ENCODE measurements at places on chromosomes 1 and 21.

DNA sequence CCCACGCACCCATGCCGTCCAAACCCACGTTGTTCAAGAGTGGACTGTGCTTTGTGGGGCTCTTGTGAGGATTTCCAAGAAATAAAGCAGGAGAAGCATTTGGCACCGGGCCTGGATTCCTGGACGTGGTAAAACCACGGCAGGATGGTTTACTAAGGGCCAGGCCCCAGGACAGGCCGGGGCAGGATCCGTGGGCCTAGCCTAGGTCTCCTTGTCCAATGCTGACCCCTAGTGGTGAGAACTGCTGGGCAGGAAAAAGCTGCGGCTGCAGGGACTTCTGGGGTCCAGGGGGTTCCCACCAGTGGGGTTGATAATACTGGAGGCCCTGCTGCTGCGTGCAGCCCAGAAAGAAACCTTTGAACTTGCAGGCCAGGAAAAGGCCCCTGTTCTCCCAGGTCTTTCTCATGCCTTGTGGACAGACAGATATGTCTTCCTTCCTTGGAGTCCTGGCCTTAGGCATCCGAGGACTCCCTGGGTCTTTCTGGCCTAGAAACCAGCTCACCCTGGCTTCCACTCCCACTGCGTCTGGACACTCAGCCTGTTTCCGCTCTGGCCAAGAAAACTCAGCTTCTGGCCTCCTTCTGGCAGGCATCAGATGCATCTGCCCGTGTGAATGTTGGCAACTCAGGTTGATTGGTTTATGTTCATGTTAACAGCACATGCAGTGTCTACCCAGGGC, 106.9 kb upstream of the TMEM51 start:
- peak; percentile 5 for DNase-seq

DNA sequence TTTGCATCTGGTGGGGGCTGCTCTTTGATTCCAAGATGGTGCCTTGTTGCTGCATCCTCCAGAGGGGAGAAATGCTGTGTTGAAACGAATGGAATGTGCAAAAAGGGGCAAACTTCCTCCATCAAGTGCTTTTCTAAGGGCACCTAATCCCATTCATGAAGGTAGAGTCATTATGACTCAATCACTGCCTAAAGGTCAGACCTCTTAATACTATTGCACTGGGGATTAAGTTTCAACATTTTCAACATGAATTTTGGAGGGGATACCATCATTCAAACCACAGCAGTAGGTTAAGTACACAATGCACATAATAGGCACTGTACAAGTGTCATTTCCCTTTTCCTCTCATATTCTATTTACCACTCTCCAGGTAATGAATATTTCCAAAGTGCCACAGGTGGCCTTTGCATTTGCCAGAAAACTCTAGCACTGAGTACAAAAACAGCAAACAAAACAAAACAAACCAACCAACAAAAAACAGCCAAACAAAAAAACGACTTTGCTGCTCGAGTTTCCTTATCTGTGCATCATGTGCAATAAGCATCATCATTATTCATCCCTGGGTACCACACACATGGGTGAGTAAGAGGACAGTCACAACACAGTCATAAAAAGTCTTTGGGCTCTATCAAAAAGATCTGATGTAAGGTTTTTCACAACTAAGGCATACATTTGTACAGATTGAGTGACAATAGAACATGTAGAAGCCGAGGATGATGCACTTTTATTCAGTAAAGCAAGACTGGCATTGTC, 42.5 kb downstream of the IFI44 start:
- DNase-seq, result no peak

DNA sequence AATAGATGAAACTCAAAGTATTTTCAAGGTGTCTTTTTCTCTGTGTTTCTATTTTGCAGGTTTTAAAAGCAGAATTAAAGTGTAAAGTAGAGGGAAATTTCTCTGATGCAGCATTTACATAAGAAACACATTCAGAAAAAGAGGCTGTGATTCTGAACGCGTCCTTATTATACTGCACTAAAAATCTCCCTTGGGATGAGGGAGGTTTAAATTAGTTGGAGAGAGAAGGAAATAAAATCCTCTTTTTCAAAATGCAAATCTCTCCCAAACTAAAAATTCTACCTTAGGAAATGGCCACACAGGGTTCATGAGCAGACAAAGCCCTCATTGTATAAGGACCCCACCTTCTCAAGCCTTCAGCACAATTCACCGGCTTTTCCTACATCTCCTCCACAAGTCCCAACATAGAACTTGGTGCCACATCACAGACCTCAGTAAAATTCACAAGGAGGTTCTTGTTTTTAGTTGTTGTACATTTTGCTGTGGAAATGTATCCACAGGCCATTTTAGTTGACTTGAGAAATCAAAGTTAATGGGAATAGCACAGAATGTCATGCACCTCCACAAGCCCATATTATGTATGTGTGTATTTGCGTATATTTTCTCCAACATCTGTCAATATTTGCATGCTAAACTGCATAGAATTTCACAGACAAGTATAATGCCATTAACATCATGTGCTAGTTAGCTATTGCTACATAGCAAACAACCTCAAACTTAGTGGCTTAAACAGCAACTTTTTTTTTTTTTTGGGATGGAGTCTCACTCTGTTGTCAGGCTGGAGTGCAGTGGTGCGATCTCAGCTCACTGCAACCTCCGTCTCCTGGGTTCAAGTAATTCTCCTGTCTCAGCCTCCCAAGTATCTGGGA, 59.8 kb downstream of the MAB21L3 start:
- DNase-seq, result peak; percentile 97

DNA sequence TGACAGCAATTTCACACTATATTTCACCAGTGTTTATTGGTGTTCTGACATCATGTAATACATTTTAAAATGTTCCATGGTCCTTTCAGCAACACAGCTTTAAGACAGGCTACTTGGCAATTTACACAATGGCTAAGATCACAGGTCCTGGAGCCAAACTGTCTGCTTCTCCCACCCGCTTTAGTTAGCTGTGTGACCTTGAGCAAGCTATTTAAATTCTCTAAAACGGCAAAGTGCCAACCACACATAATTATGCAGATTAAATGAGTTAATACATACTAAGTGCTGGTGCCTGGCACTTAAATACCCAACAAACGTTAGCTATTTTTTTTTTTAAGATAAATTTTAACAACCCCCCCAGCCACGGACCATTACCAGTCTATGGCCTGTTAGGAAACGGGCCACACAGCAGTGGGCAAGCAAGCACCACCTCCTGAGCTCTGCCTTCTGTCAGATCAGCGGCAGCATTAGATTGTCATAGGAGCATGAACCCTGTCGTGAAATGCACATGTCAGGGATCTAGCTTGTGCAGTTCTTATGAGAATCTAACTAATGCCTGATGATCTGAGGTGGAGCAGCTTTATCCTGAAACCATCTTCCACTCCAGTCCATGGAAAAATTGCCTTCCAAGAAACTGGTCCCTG, 26.9 kb downstream of the SOD1 start:
- no peak for DNase-seq

DNA sequence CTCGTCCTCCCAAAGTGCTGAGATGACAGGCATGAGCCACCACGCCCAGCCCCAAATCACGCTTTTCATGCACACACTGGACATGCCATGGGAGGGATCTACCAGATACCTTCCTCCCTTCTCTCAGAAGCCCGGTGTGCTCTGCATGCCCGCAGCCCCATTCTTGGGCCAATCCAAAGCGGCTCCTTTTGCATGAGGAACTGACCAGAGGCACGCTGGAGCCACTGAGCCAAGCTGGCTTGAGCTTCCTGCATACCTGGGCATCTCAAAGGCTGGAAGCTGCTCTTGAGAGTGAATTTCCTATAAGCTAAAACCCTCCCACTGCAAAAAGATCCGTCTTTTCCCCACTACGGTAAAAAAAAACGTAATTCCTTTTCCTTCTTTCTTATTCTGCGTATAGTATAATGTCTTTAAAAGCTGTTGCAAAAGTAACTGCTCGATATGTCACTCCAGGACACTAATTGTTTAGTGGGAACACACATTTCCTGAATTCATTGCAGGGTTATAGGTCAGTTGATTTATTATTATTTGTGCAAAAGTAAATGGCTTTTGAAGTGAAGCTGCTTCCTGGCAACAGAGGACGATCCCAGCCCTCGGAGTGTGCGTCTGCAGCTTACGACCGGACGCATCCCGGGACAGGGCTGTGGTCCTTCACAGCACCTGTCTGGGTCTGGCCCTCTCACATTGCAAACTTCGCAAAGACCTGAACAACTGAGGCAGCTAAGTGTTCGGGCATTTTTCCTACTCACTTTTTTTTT, 61.8 kb upstream of the ETS2 start:
- no peak for DNase-seq

- DNase-seq, result no peak
These were observed 6.3 kb downstream of the SRSF11 start for GRCh38 chr1:70227439-70227838.

DNA sequence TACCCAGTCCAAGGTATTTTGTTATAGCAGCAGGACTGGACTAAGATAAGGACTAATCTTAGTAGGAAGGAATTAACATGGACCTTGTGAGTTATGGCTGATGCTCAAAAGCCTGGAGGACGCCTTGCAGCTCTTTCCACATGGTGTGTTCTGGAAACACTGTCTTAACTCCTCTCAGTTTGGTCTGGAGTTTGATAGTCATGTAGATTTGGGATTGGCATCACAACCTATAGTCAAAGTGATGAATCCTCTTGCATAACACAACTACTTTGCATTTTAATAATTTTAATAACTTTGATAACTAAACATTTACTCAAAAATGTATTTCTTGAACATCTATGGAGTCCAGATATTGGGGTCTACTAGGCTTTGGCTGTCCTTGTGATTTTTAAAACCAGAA, 293.7 kb downstream of the KIF26B start:
- DNase-seq, result no peak

DNA sequence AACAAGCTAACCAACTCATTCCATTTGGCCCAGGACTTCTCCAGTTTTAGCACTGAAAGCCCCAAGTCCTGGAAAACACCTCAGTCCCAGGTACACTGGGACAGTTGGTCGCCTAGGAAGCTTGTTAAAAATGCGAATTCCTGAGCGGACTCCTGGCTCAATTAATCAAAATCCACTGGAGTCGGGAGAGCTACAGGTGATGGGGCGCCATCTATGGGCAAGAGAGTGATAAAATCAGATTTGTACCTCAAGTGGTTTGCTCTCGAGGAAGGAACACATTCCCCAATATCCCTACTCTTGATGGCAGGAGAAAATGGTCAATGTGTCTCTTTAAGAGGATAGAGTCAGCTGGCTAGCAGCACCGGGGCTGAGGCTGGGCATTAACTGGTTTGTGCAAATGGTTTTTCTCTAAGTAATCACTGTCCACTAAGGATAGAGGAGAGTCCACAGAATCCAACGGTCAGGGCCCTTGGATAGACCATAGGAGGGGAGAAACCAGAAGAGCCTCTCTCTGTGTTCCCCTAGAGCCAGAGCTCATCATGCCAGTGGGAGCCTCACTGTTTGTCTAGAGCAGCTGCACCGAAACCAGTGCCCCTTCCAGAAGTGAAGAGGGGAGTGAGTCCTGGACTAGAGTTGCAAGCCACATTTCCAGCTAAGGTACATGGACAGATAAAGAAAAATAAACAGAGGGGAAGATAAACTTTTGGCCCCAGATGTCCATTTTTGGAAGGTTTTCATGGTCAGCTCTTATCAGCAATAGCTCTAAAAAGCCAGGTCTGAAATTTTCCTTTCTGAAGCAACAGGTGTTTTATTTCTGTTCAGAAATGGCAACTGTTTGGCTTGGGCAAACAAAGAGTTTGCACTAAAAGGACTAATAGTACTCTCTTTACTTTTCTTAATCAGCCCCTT, 148.5 kb downstream of the TENT5C start:
- peak; percentile 88 for DNase-seq

GRCh38 chr1:26857473-26858060, 5.4 kb upstream of the SFN start:
- no peak for DNase-seq

DNA sequence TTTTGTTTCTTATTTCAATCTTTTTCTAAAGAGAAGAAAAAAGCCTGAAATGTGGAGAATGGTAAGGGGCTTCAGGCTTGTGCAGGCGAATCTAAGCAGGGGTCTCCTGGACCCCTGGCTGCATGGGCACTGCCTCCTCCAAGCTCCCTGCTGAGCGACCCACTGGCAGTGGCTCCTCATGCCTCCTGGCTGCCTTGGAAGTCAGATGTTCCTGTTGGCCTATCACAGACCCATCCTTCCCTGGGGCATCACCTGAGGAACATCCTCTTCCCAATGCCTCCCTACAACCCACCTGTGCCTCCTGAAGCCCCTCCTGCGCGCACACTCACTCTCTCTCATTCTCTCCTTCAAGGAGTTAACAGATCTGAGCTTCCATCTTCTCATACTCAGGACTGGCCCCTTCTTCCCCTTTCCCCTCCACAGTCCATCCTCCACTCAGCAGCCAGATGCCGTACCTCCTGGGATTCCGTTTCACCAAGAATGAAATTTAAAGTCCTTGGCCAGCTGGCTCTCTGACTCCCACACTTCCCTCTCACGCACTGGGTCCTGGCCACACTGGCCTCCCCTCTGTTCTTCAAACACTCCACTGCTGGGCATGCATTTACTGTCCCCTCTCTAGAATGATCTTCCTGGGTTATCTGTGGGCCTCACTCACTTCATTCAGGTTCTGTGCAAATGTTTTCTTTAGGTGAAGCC, 41.7 kb downstream of the AZIN2 start:
- DNase-seq, result no peak

DNA sequence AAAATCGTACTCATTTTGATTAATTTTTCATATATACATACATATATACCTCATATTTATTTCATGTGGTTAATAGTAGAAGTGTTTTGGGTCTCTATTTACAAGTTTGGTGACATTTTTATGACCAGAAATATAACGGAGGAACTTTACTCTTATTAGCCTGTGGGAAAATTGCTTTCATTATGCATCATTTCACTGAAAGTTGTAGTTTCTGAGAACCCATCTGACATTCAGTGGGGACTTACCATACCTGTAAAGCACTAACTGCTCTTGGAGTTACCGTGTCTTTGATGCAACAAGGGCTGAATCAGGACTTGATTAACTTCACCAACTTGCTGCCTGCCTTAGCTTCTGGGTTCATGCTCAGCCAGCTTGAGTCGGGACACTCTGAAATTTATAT, 49.9 kb upstream of the ITPKB start:
- DNase-seq, result no peak

DNA sequence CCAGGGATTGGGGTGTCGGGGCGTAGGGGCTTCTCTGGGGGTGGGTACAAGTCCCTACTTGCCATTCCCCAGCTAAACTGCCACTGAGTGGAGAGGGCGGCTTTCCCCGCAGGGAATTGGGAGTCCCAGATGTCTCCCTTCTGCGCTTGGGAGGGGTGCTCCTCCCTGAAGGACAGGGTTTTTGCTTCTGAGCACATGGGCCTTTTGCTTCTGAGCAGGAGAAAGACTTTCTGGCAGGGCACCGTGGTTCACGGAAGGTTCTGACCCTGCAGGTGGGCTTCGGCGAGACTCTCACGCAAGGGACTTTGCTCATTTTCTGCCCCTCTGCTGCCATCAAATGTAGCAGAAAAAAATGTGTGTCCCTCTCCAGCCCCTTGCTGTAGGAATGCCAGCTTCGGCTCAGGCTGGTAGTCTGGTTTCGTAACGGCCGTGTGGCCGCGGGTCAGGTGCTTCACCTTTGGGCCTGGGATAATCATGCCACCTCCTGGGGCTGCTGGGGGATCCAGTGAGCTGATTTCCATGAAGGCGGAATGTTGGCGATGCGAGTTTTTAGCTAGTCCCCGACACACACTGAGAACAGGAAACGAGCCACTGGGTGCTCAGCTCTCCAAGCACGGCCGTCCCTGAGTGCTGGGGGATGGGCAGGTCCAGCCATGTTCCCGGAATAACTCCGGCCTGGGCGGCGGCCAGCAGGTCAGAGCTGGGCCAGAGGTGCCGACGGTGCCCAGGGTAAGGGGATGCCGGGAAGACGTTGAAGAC, 364.0 kb downstream of the CAMTA1 start:
- DNase-seq, result no peak
